ENCODE measurements at places on chromosomes 2 and 18.

DNA sequence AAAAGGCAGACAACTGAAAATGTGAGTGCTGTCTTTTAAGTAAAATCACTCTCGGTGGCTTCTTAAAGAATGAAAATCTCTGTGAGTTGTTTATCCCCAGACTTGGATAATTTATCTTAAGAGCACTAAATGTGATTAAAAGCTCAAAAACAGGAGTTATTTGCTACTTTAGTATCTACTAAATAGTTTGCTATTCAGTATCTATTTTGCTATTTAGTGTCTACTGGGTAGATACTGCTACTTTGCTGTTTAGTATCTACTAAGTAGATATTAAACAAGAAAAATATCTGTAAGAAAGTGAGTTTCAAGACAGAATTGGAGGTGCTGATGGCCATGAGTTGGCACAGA, 1.4 kb upstream of the KCNG3 start:
- no peak for DNase-seq

GRCh38 chr18:38563396-38563980, 997.9 kb upstream of the CELF4 start:
- DNase-seq: no peak

DNA sequence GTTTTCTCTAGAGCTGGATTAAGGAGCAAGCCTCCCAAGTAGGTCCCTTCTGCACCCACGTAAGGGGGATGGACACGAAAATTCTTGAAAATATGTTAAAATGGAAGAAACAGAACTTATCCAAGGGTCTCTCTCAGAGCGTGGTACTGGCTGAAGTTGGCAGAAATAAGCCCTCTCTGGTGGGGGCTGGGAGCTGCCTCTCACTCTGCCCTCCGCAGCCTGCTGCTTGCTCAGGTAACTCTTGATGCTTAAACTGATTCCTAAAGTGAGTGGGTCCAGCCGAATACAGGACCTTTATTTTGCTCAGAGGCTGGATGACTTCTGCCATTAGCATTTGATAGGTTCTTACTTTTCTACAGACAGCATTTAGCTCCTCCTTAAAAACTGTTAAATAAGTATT, 78.1 kb downstream of the SPHKAP start:
- no peak for DNase-seq

GRCh38 chr2:176755537-176756135, 457.0 kb upstream of the HNRNPA3 start:
- DNase-seq: no peak

GRCh38 chr2:30784682-30785081, 22.6 kb downstream of the CAPN13 start:
- DNase-seq: no peak

DNA sequence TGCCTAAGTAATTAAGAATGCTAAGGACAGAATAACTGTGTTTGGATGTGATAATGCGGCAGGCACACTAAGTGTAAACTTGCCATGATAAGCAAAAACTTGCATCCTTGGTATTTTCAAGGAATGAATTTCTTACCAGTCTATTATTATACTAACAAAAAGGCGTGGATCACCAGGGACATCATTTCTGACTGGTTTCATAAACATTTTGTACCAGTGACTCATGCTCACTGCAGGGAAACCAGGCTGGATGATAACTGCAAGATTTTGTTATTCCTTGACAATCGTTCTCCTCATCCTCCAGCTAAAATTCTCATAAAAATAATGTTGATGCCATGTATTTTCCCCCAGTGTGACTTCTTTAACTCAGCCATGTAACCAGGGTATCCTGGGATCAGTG, 289.5 kb downstream of the CDCA7 start:
- no peak for DNase-seq

- no peak for DNase-seq
These were observed 22.5 kb upstream of the ACYP2 start for GRCh38 chr2:54092940-54093339.

DNA sequence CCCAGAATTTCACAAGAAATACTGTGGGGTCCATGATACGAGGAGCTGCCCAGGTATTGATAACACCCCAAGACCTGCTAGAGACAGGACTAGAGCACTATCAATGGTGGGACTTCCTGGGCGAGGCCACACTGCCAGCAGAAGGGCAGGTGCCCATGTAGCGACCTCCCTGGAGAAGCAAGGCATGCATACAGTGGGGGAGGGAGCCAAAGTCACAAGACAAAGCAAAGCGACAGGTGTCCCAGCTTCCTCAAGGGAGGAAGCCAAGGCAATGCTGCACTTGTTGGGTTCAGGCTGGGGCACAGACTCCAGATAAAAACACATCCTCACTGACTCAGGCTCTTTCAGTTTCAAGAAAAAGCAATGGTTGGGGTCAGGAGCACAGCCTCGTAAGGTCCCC, 7.5 kb downstream of the CD207 start:
- no peak for DNase-seq

DNA sequence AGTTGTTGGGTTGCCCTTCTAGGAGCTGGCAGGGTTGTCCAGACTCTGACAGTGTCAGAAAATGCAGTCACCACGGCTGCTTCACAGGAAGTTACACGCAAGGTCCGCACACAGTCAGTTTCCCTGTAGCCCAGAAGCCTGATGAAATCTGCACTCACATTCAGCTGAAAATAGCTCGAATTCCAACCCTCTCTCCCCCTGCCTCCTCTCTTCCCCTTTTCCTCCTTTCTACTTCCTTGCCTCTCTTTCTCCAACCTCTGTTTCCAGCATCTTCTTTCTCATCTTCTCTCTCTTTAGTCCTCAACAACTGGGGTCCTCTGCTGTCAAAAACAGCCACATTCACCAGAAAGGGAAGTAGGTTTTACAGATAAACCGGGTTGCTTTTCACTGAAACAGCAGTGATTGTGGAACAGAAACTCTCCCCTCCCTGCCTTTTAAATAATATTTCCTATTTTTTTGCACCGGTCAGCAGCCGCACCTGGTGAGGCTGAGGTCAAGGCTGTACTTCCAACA, 69.3 kb downstream of the BCL11A start:
- DNase-seq: no peak
